ENCODE measurements at places on chromosomes 6 and 20.

GRCh38 chr6:162690158-162690557 lies 37.4 kb downstream of the PRKN start:
- no peak for DNase-seq

DNA sequence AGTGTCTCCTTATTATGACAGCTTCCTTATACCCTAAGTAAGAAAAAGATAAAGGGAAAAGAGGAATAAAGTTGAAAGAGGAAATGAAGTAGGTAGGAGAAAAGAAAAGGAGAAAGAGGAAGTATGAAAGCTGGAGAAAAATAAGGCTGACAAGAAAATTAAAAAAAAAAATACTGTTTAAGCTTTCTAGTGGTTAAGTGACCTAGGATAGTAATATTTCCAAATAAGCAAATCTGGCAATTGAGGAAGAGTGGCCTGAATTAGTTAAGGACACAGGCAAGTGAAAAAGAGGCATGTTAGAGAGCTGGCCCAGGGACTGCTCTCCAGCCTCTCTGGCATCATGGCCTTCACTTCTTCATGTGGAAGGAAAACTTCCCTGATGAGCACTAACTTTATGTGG lies 76.5 kb upstream of the ADGRF1 start:
- DNase-seq: no peak

DNA sequence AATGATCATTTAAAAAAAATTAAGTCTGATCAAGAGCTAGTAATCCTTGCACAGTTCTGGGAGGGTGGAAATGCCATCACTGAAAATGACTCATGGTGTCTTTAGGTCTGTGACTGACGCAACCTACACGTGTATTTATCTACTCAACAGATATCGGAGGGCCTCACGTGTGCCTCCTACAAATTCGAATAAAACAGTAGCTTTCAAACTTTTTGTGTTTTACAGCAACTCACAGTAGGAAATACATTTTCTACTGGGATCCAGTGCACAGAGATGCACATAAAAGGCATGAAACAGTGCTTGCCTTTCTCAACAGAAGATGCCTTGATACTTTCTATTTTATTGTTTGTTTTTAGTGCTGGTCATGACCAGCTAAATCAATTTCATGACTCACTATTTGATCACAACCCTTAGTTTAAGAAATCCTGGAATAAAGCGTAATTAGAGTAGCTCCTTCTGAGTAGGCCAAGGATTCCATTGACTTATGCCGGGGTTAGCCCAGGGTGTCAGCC lies 210.0 kb upstream of the SNX9 start:
- DNase-seq: no peak

DNA sequence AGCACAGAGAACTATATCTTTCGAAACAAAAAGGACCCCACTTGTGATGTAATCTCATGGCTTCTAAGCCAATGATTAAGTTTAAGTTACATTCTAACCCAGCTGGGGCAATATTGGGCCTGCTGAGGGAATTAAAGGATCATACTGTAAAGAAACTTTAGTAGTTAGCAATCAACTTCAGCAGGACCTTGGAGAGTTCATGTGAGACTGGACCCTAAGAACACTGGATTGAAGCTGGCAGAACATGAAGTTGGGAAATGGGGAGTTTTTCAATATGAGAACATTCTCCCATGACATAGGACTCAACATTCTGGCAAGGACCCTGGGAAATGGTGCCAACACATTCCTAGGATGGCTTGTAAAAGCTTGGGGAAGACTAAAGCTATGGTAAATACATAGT lies 516.2 kb downstream of the PKHD1 start:
- no peak for DNase-seq

DNA sequence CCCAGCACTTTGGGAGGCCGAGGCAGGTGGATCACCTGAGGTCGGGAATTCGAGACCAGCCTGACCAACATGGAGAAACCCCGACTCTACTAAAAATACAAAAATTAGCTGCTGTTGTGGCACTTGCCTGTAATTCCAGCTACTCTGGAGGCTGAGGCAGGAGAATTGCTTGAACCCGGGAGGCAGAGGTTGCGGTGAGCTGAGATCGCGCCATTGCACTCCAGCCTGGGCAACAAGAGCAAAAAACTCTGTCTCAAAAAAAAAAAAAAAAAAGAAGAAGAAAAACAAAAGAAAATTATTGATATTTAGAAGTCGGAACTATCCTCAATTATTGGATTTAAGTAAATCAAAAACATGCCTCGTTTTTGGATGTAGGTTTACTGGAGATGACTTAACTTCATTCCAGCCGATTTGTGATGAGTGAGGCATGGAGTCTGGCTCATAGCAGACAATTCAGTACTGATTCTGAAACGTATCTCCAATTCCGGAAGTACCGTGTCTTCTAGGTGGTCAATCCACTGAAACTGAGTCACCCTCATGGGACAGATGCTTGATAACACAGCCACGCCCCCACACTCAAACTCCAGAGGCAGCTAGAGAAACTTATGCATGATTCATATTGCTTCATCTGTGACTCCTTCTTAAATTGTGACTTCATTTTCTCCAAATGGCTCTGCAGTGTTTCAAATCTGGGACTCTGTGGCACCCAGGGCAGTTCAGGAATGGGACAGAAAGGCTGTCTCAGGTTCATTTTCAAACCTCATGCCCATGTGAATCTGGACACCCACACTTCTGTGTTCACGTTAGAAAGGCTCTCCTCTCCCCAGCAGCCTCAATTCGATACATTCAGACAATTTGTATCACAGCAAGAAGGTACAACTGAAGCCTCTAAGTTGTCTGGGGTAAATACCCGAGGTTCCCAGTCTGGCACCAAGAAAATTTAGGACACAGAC lies 110.4 kb upstream of the ARMC2 start:
- DNase-seq: no peak

DNA sequence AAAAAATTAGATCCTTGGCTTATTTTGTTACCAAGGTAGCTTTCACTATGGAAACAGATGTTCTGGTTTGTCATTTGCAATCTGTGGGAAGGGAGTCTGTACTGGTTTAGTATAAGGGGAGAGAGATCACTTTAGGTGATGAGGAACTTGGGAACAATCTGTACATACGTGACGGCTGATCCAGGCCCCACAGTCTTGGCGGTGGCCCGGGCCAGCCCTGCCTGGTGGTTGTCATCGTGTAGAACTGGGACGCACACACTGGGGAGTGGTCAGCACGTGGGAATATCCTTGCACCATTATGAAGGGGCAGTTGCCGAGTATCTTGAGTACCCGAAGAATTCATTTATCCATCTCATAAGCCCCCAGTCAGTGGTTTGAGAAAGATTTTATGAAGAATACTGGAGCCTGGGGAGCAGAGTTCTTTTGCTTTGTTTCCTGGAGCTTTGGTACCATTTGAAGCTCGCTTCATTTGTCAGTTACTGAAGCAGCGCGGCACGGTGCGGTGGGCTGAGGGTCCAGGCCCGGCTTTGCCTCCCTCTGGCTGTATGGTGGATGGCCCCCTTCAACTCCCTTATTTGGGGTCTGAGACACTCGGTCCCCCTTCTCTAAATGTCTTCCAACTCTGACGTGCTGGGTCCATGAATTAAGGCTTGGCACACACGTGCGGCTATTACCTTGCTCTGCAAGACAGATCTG lies 22.8 kb upstream of the CLDN20 start:
- DNase-seq: no peak

GRCh38 chr6:148501178-148501590 lies 158.5 kb downstream of the SASH1 start:
- no peak for DNase-seq

- no peak for DNase-seq
Observed at GRCh38 chr6:152471456-152472265, 165.5 kb downstream of the SYNE1 start.

DNA sequence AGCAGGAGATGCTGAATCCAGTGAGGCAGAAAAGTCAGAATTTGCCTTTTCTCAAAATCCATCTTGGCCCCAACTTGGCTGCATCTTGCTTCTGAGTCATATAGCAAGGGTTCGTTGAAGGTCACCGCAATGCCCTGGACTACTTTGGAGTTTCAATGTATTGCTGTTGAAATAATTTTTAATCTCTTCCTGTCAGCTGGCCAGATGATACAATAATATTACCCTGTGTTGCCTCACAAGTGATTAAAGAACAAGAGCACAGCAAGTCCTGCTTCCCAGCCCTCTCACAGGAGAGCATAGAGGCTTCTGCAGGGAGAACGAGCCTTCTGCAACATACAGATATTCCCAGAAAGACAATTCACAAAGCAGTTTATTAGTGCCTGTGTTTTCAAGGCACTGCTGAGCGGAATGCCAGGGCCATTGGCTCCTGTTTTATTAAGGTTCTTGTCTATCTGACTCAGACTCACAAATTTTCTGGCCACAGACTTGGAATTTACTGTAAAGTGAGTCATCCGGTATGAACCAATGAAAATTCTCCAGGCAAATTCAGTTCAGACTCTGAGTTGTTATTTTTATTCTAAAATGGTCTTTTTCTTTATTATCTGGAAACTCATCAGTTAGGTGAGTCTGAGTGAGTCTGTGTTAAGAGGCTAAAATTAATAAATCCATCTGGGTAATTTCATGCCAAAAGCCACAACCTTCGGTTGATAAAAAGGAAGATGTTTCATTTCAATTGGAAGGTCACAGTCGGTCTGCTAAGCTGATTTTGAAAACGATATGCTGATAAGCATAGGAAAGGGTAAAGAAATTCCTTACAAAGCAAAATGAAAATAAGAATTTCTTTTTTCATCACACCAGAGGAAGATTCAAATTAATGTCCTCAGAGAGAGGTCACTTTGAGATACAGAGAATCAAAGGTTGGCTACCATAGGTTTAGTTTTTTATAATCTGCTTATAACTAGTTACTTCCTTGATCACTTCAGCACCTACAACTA lies 289.4 kb upstream of the STXBP5 start:
- no peak for DNase-seq

- DNase-seq: no peak
Observed at GRCh38 chr6:129684323-129684884, 25.6 kb downstream of the ARHGAP18 start.

GRCh38 chr6:116191881-116192280 lies 62.0 kb downstream of the TSPYL4 start:
- DNase-seq: no peak

DNA sequence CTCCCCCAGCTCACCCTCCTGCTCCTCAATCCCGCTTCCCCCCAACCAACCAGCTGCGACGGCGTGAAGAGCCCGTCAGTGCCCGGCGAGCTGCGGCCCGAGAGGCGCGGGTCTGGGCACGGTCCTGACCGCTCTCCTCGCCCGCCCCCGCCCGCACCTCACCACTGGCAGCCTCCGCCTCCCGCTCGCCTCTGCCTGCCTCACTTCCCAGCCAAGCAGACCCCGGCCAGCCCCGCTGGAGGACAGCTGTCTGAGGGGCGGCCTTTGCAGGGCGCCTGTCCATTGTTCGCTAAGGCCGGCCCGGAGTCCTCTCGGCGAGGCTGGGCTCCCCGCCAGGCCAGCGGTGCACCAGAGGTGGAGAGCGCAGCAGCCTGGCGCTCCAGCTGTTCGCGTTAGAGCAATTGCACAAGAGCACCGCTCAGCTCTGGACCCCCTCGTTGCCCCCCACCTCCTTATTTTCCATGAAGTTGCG lies 1.3 kb downstream of the SOBP start:
- no peak for DNase-seq

GRCh38 chr6:149138699-149139294 lies 178.7 kb upstream of the TAB2 start:
- peak; percentile 46 for DNase-seq

DNA sequence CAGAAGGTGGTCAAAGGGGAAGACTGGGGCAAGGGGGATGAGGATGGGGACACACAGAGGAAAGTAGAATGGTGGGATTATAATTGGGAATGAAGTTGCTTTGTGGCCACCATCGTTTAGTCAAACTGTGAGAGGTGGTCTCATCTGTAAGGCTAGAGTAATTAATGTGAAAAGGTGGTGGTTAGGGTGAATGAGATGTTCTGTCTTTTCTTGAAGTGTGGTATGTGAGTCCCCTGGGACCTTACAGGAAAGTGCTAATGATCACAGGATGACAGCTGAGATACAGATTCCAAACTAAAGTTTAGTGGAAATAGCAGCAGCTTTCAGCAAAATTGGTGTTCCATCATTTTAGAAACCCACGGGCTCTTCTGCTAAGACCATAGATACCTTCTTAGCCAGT lies 10.7 kb downstream of the ZFAND3 start:
- DNase-seq: no peak

DNA sequence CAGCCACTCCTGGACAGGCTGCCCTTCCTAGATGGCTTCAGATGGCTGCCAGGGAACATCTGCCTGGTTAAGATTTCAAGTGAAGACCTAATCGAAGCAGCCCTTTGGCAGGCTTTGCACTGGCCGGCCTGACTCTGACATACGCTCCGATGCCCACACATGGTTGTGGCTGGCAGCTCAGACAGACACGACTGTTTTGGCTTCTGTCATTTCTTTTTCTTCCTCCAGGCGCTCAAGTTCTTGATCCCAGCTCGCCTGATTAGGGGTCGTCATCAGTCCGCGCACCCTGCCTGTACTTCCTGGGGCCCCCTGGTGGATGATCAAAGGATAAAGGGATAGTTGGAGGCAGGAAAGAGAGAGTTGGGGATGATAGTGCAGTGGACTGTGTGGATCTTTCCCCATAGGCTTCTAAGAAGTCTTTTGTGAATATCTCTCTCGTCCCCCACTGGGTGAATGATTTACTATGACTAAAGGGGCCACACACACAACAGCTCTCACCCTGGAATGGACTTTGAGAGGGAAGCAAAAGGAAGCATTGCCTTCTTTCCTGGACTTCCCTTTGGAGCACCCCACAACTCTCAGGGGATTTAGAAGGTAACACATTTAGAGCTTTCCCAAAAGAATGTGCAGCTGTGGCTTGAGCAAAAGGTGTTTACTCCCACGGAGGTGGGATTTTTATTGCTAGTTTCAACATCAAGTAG lies 21.4 kb upstream of the TRAM2 start:
- peak; percentile 59 for DNase-seq

DNA sequence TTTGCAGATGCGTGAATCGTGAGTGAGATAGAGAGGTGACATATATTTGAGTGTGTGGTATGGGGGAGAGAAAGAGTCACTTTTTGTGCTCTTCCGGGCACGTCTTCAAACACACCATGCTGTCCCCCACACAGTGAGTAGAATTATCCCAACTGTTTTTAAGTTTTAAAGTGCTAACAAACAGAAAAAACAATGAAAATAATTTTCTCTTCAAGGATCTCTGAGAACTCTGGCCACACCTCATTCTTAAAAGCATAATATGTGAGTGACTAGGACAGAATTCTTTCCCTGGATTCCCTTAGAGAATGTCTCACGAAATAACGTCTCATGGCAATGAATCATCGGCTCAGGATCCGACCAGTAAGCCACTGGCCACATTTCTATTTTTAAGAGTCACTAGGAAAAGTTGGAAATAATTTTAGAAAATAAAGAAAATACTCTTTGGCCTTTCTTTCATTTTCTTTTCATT lies 235.7 kb upstream of the ZNF217 start:
- DNase-seq: no peak

DNA sequence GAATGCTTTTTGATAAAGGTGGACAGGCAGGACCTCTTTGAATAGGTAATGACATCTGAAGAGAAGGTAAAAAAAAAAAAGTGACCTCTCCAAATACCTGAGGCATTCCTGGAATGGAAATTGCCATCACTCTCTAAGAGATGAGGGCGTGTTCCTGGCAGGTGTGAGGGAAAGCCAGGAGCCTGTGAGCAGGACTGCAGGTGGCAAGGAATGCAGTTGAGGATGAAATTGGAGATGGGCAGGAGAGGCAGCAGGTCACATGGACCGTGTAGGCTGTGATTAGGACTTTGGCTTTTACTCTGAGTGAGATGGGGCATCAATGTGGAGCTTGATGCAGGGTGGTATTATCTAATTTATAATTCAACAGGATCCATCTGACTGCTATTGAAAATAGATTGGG lies 227.4 kb downstream of the LRFN2 start:
- no peak for DNase-seq

GRCh38 chr20:43750774-43751166 lies 24.0 kb upstream of the GTSF1L start:
- no peak for DNase-seq
